ENCODE measurements at places on chromosomes 16 and 17.

DNA sequence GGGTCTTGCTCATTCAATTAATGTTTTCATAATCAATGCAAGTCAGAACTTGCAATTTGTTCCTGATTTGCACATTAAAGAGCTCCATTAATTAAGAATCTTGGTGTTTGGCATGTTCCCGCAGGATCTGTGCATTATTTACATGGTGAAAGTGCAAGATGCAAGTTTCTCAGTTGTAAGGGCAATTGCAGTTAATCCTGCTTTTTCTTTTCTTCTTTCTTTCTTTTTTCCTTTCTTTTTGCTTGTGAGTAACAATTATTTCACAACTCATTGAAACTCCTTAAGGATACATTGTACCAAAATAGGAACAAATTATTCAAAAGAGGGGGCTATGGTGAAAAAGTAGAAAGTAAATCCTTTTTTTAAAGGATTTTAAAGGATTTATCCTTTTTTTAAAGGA, 24.2 kb downstream of the AATF start:
- DNase-seq: no peak

DNA sequence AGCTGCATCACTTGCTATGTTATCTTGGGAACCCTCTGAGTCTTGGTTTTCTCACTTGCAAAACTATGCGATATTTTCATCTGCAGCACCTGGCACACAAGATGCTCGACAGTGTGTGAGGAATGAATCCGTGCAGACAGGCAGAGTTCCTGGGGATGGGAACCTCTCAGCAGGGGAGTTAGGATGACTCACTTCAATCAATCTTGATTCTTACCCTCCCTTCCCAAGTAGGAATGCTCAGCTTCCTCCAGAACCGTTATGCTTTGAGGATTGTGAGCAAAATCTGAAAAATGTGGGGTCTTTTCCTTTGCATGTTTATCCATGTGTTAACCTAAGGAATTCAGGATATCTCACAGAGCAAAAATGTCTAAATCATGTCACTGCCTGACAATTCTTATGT, 68.9 kb upstream of the HNF1B start:
- no peak for DNase-seq

GRCh38 chr17:50618300-50618699, 16.4 kb upstream of the ABCC3 start:
- no peak for DNase-seq

- no peak for DNase-seq
Measured at GRCh38 chr17:80191192-80191591, 21.4 kb downstream of the CARD14 start.

DNA sequence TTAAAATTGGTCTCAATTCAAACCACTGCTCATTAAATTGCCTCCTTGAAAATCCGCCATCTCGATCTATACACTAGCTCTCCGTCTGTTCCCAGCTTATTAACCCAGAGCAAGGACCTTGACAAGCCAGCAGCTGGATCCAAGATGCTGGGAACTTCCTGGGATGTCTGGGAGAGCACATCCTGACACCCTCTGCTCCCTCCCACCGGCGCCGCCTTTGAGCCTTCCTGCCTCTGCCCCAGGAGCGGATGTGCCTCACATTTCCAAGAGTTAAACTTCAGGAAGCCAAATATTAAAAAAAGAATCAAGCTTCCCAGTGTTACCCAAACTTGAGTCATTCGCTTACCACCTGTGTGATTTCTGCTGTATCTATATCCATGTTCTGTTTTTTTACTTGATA, 107.9 kb downstream of the HAPSTR1 start:
- no peak for DNase-seq

GRCh38 chr17:76695059-76695831, 15.5 kb downstream of the MXRA7 start:
- no peak for DNase-seq

GRCh38 chr16:57184887-57185445, 873 bp downstream of the PSME3IP1 start:
- no peak for DNase-seq
